GM03348 (cell line): ENCODE measurements at places on chromosomes 7 and 10.

DNA sequence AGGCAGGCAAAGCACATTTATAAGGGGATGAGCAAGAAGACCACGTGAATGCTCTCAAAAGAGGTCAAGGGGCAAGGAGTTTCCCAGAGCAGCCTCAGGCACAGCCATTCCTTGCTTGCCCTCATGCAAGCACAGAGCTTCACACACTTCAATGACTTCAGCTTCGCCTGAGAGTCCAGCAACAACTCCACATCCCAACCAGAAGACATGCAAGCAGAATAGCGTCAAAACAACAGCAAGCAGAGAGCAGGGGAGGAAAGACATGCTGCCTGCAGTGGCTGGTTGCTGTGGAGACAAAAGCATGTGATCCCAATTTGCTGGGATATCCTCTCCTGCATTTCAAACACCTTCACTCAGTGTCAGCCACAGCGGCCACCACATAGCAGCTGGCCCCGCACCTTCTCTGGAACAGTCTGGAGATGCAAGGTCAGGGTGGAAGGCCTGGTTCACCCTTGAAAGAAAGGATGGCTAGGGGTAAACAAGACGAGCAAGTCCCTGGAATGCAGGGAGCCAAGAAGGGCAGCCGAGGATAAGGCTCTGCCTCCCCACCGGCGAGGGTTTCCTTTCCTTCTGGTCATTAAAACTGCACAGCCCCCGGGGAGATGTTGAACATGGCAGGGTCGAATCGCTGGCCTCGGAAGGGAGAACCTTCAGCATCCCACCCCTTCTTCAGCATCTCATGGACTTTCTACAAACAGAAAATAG is 60.2 kb upstream of the CAMK2B start:
- DNase-seq: no peak

GRCh38 chr7:50957431-50957830 is 174.7 kb upstream of the GRB10 start:
- no peak for DNase-seq

GRCh38 chr7:128383776-128384175 is 22.3 kb upstream of the PRRT4 start:
- no peak for DNase-seq

GRCh38 chr7:19390795-19391194 is 245.6 kb upstream of the FERD3L start:
- no peak for DNase-seq

- DNase-seq: no peak
Measured at GRCh38 chr7:11847336-11847735, 15.3 kb upstream of the THSD7A start.

- DNase-seq: no peak
Measured at GRCh38 chr10:28838908-28839307, 161.6 kb downstream of the BAMBI start.

GRCh38 chr7:14691034-14691433 is 211.5 kb downstream of the DGKB start:
- DNase-seq: no peak

- no peak for DNase-seq
Measured at GRCh38 chr7:155975490-155975889, 163.2 kb upstream of the SHH start.

- no peak for DNase-seq
Measured at GRCh38 chr7:5276611-5277010, 6.1 kb upstream of the SLC29A4 start.

GRCh38 chr7:114886241-114886640 is 35.7 kb upstream of the MDFIC start:
- DNase-seq: no peak

DNA sequence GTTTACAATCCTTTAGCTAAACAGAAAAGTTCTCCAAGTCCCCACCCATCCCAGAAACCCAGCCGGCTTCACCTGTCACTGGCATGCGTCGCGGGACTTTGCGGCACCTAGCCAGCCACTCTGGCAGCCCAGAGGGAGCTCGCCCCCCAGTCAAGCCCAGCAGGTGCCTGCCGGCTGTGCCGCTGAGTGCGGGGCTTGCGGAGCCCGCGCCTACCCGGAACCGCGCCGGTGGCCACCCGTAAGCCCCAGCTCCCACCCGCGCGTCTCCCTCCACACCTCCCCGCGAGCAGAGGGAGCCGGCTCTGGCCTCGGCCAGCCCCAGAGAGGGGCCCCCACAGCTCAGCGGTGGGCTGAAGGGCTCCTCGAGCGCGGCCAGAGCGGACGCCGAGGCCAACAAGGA is 446.1 kb downstream of the GRM8 start:
- DNase-seq: no peak
